ENCODE measurements at places on chromosomes 1 and 21. TPM values are rescaled to one million over a fixed set of nuclear protein-coding genes. Genes with fewer than 3 reads are reported as not detected.
A peak's percentile ranks its signal among the peaks of the same experiment; 100 is the strongest.

DNA sequence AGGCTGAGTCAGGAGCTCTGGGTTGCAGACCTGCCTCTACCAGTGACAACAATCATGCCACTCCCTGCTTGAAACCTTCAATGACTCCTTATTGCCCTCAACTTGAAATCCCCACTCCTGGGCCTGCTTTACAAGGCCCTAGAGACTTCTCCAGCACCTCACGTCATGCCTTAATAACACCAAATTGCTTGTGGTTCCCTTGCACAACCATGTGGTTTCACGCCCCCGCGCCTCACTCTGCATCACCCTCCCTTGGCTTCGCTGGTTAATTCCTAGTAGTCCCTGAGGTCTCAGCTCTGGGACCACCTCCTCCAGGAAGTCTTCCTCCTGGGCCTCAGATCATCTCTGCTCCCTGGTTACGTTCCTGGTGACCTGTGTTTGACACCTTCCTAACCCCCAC, 33.0 kb downstream of the EPHA2 start:
- H3K27ac ChIP-seq: no peak overlapping the region
- no peak overlapping the region for H3K4me3 ChIP-seq
- H3K36me3 ChIP-seq: peaks cover 30% of the 10 kb centered on the region
- peaks cover 5% of the 10 kb centered on the region for H3K4me1 ChIP-seq
- no peak for DNase-seq

GRCh38 chr1:35717911-35718476, 690 bp downstream of the C1orf216 start:
- no peaks in the 10 kb centered on the region for H3K27me3 ChIP-seq
- H3K27ac ChIP-seq: no peak overlapping the region
- H3K36me3 ChIP-seq: peaks cover 10% of the 10 kb centered on the region
- peak overlapping the region; percentile 71 for H3K4me3 ChIP-seq

DNA sequence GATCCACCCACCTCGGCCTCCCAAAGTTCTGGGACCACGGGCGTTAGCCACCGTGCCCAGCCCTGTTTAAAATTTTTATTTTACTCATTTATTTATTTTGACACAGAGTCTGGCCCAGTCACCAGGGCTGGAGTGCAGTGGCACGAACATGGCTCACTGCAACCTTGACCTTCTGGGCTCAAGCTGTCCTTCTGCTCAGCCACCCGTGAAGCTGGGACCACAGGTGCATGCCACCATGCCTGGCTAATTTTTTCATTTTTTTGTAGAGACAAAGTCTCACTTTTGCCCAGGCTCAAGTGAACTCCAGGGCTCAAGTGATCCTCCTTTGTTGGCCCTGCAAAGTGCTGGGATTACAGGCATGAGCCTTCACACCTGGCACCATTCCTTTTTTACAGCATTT, 27.5 kb upstream of the DNAJC6 start:
- H3K4me3 ChIP-seq: no peak overlapping the region
- H3K27ac ChIP-seq: no peak overlapping the region
- no peaks in the 10 kb centered on the region for H3K36me3 ChIP-seq
- no peaks in the 10 kb centered on the region for H3K27me3 ChIP-seq
- 0 out of 2 replicates have a peak, but pooled peaks cover 4% of the 10 kb centered on the region for H3K4me1 ChIP-seq
- no peak for DNase-seq

GRCh38 chr1:19730793-19731192, 66.1 kb downstream of the HTR6 start:
- no peaks in the 10 kb centered on the region for H3K4me1 ChIP-seq
- H3K36me3 ChIP-seq: peaks cover 5% of the 10 kb centered on the region
- no peak overlapping the region for H3K4me3 ChIP-seq
- no peak overlapping the region for H3K27ac ChIP-seq
- no peak for DNase-seq

DNA sequence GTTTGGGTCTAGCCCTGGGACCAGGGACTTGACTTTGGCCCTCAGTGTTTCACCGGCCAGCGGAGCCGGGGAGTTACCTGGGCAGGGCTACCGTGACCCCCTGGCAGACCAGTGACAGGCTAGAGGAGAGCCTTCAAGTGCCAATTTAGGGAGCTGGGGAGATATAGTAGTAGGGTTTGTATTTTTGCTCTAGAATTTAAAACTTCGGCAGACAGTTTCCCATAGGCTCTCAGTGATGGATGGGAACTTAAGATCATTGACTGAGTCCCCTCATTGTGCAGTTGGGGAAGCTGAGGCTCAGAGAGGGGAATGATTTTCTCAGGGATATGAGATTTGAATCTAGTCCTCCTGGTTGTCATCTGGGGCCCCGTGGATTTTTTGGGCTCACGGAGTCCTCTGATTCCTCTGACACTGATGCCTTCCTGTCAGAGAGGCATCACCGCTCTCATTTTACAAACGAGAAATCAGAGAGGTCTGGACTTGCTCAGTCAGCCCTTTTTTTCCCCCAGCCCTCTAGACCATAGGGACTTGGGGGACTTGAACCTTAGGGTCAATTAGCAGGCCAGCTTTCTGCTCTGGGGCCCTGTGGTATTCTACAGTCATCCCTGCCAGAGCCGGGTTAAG, 58.3 kb upstream of the ACOT11 start:
- H3K4me1 ChIP-seq: peaks cover 12% of the 10 kb centered on the region
- peaks cover 7% of the 10 kb centered on the region for H3K27me3 ChIP-seq
- H3K36me3 ChIP-seq: no peaks in the 10 kb centered on the region
- no peak overlapping the region for H3K4me3 ChIP-seq

The DFFB gene
- 9.2 TPM for total RNA-seq

The TMEM240 gene
- 3.6 TPM for total RNA-seq

The RER1 gene
- 92.0 TPM for total RNA-seq

The GLMN gene
- 25.0 TPM for total RNA-seq
